ENCODE measurements at places on chromosomes 1 and 21. TPM values are rescaled to one million over a fixed set of nuclear protein-coding genes. Genes with fewer than 3 reads are reported as not detected.

DNA sequence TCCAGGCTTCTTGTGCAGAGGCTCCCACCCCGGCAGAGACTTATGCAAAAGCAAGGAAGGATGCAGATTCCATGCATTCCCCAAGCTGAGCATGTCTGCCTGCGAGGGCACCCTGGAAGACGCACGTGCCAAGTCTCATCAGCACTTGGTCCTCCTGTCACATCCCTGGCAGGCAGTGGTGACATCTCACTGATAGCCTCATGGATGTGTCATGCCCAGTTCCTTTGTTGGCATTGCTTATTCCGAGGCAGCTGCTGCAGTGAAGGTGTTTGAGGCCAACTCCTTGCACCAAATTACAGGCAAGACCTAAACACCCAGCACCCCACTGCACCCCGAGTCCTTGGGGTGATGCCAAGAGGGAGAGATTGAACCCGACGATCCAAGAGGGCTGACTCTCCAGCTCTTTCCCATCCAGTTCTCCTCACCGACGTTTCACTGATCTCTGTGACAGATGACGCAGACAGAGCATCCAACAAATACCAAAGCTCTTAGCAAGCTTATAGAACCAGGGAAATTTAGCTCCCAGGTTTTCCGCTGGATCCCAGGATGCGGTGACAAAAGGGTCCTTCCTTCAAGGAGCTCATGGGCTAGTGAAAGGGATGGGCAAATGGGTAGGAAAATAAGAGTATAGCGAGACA lies 611.1 kb downstream of the AJAP1 start:
- H3K4me1 ChIP-seq, result no peaks in the 10 kb centered on the region
- no peaks in the 10 kb centered on the region for H3K27me3 ChIP-seq
- H3K4me3 ChIP-seq, result no peak overlapping the region

FAM163A gene
- total RNA-seq, result not detected

- DNase-seq, result peak; percentile 40
- H3K27ac ChIP-seq, result no peak overlapping the region
- H3K4me3 ChIP-seq, result no peak overlapping the region
- no peaks in the 10 kb centered on the region for H3K4me1 ChIP-seq
Observed at GRCh38 chr1:216750031-216750627, 26.9 kb upstream of the ESRRG start.

- H3K27ac ChIP-seq, result no peak overlapping the region
- H3K4me3 ChIP-seq, result no peak overlapping the region
- DNase-seq, result no peak
- H3K4me1 ChIP-seq, result no peaks in the 10 kb centered on the region
- no peaks in the 10 kb centered on the region for H3K36me3 ChIP-seq
Observed at GRCh38 chr1:119462964-119463363, 44.0 kb upstream of the HSD3B1 start.

- no peak for DNase-seq
- no peaks in the 10 kb centered on the region for H3K36me3 ChIP-seq
- H3K27me3 ChIP-seq, result no peaks in the 10 kb centered on the region
Observed at GRCh38 chr1:231372501-231372900, 34.4 kb downstream of the SPRTN start.

DNA sequence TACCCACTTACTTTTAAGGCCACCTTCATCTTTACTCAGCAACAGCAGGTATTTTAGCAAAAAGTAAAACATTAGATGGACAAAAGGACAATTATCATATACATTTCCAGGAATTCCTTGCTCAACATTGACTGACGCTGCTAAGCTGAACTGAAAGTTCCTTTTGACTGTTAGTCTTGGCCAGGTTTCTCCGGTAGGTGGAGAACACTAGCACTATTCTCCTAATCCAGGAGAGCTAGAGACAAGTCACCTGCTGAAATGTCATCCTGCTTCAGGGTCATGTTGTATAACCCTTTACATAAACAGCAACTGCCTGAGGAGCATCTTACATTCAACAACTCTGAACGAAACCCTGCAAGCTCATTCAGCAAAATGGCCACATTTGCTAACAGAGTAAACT lies 109.0 kb upstream of the ESRRG start:
- H3K27me3 ChIP-seq, result no peaks in the 10 kb centered on the region
- no peaks in the 10 kb centered on the region for H3K4me1 ChIP-seq
- no peak for DNase-seq
- no peak overlapping the region for H3K4me3 ChIP-seq
- no peaks in the 10 kb centered on the region for H3K36me3 ChIP-seq

- no peak overlapping the region for H3K4me3 ChIP-seq
- H3K27me3 ChIP-seq, result no peaks in the 10 kb centered on the region
Observed at GRCh38 chr1:11470912-11471311, 8.0 kb upstream of the DISP3 start.

DNA sequence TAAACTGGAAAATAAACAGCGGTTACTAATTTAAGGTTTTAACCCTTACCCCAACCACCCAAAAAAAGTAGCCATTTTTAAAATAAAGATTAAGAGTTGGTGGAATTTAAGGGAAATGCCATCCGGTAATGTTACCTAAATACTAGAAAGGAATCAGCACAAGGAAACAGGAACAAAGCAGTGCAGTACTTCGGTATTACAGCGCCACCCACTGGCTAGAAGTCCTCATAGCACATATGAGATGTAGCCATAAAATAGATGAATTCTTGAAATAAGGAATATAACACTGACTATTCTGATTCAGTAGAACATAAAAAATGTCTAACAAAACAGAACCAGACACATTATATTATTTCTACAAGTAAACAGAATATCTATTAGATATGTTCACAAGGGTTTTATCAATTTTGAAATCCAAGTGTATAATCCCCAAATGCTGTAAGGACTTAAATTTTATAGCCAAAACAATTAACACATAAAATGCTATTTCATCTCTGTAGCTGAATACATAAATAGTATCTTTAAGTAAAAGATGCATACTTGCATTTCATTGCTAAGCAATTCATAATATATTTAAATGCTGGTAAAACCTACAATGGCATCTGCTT lies 58.8 kb downstream of the FRRS1 start:
- H3K27me3 ChIP-seq, result no peaks in the 10 kb centered on the region
- H3K36me3 ChIP-seq, result peaks cover 5% of the 10 kb centered on the region
- no peak overlapping the region for H3K27ac ChIP-seq
- H3K4me1 ChIP-seq, result no peaks in the 10 kb centered on the region
- H3K4me3 ChIP-seq, result no peak overlapping the region

- no peaks in the 10 kb centered on the region for H3K4me1 ChIP-seq
- no peak overlapping the region for H3K27ac ChIP-seq
- no peak for DNase-seq
- H3K4me3 ChIP-seq, result no peak overlapping the region
- no peaks in the 10 kb centered on the region for H3K36me3 ChIP-seq
- no peaks in the 10 kb centered on the region for H3K27me3 ChIP-seq
Observed at GRCh38 chr21:38888991-38889561, 83.3 kb downstream of the ETS2 start.

IFNLR1 gene
- 4.8 TPM for total RNA-seq

CELA2A gene
- total RNA-seq, result not detected

FMO5 gene
- total RNA-seq, result 9.5 TPM

GRCh38 chr1:40872276-40872675 lies 10.1 kb upstream of the CITED4 start:
- H3K4me1 ChIP-seq, result no peaks in the 10 kb centered on the region
- no peak for DNase-seq
- no peaks in the 10 kb centered on the region for H3K36me3 ChIP-seq
- no peaks in the 10 kb centered on the region for H3K27me3 ChIP-seq
- H3K27ac ChIP-seq, result no peak overlapping the region

GRCh38 chr1:164602480-164603093 lies 43.6 kb downstream of the PBX1 start:
- peaks cover 21% of the 10 kb centered on the region for H3K4me1 ChIP-seq
- DNase-seq, result peak; percentile 96
- peak overlapping the region; percentile 49 for H3K27ac ChIP-seq
- H3K36me3 ChIP-seq, result no peaks in the 10 kb centered on the region

DNA sequence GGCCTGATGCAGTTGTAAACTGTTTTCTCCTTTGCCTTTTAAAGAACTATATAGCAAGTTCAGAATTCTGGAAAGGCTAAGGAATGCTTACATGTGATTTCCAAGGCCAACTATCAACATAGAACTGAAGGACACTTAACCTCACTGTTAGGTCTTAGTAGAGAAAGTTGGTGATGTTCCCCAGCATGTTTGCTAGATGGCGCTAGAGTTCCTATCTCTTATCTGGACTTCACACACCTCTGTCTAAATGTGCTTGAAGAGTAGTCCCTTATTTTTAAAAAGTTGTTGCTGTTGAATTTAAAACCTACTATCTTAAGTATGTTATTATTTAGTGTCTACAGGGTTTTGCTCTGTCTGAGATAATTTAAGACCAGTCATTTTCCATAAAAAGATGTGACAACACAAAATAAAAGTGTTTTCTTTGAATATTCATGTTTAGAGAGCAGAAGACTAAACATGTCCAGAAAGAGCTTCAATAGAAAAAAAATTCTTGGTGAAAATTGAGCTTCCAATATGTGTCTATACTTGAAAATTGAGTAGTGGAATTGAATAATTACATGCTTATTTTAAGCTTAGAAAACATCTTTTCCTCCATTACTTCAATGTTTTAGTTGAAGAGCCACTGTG lies 237.3 kb downstream of the S1PR1 start:
- DNase-seq, result no peak
- no peaks in the 10 kb centered on the region for H3K27me3 ChIP-seq
- no peak overlapping the region for H3K4me3 ChIP-seq
- no peak overlapping the region for H3K27ac ChIP-seq
- no peaks in the 10 kb centered on the region for H3K4me1 ChIP-seq

GNG4 gene
- total RNA-seq, result not detected

- peak; percentile 95 for DNase-seq
- H3K4me3 ChIP-seq, result peak within 1 kb of the TSS; percentile 77
- no peaks in the 10 kb centered on the region for H3K36me3 ChIP-seq
- H3K4me1 ChIP-seq, result peaks cover 43% of the 10 kb centered on the region
Observed at GRCh38 chr1:223712194-223712849, at the start of gene CAPN2. TSS of gene CAPN2 (plus strand) at chr1:223712539. CDS start at chr1:223712641, 102 bp downstream.

DNA sequence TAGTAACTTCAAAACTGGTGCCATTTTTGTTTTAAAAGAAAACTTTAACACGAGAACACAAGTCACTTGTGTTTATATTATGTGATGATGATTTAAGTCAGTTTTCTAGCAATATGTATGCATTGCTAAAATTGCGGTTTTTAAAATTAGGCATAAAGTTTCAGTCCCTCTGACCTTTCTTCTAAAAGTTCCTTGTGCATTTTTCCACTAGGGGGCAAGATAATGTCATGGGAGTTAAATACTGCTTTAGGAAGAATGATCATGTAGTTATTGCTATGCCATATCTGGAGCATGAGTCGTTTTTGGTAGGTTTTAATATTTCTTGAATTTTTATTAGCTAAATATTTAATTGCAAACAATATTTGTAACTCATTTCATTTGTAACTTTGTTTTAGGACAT lies 10.7 kb downstream of the CDC7 start:
- no peak overlapping the region for H3K27ac ChIP-seq
- H3K4me1 ChIP-seq, result no peaks in the 10 kb centered on the region
- H3K36me3 ChIP-seq, result no peaks in the 10 kb centered on the region
- DNase-seq, result no peak
- no peak overlapping the region for H3K4me3 ChIP-seq
- no peaks in the 10 kb centered on the region for H3K27me3 ChIP-seq

ATAD3C gene
- 10.0 TPM for total RNA-seq

DNA sequence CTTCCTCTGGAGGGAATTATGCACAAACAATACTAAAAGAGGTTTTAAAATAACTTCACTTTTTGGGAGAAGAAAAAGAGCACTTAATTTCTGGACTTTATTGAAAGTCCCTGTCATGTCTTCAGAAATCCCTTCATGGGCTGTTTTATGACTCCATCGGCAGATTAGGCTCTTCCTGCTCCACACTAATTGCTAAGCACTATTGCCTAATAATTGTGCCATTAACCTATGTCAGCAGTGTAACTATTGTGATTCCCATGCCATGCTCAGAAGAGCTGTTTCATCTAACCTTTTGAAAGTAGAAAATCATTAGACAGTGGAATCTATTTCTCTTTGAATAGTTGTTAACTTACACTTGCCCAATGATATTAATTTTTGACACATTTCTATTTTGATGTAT lies 489.3 kb upstream of the RUNX1 start:
- H3K27ac ChIP-seq, result no peak overlapping the region
- no peaks in the 10 kb centered on the region for H3K36me3 ChIP-seq
- H3K4me1 ChIP-seq, result no peaks in the 10 kb centered on the region
- H3K4me3 ChIP-seq, result no peak overlapping the region
- no peak for DNase-seq
- H3K27me3 ChIP-seq, result no peaks in the 10 kb centered on the region

- DNase-seq, result peak; percentile 61
- peaks cover 8% of the 10 kb centered on the region for H3K4me1 ChIP-seq
- peak overlapping the region; percentile 80 for H3K4me3 ChIP-seq
- H3K36me3 ChIP-seq, result no peaks in the 10 kb centered on the region
Observed at GRCh38 chr21:33265664-33266049, 510 bp upstream of the IL10RB start.

- DNase-seq, result peak; percentile 46
- no peaks in the 10 kb centered on the region for H3K27me3 ChIP-seq
- H3K4me3 ChIP-seq, result no peak overlapping the region
- no peak overlapping the region for H3K27ac ChIP-seq
Observed at GRCh38 chr1:154768456-154769125, 101.5 kb downstream of the KCNN3 start.

DNA sequence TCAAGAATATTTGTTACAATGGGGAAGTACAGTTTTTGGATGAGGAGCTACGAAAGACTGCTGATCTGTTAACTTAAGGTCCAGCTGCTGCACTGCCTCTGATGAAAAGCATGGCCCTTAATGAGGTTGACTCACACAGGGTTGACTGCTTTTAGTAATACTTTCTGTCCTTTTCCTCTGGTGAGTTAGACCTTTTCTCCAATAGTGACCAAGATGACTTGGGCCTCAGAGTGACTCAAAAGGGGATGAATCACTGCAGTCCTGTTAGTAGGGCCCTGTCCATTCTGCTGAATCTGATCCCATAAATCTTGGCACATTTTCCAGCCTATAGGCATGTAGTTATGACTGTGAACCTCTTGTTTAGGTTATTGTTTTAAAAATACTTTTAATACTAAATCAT lies 2.7 kb downstream of the DISP1 start:
- no peaks in the 10 kb centered on the region for H3K27me3 ChIP-seq
- H3K4me1 ChIP-seq, result peaks cover 12% of the 10 kb centered on the region
- H3K36me3 ChIP-seq, result no peaks in the 10 kb centered on the region
- H3K4me3 ChIP-seq, result no peak overlapping the region
- no peak for DNase-seq
- H3K27ac ChIP-seq, result no peak overlapping the region

- no peaks in the 10 kb centered on the region for H3K27me3 ChIP-seq
- no peak overlapping the region for H3K4me3 ChIP-seq
- DNase-seq, result no peak
- H3K36me3 ChIP-seq, result no peaks in the 10 kb centered on the region
- H3K27ac ChIP-seq, result no peak overlapping the region
Observed at GRCh38 chr1:168689726-168690602, 39.0 kb downstream of the DPT start.

DNA sequence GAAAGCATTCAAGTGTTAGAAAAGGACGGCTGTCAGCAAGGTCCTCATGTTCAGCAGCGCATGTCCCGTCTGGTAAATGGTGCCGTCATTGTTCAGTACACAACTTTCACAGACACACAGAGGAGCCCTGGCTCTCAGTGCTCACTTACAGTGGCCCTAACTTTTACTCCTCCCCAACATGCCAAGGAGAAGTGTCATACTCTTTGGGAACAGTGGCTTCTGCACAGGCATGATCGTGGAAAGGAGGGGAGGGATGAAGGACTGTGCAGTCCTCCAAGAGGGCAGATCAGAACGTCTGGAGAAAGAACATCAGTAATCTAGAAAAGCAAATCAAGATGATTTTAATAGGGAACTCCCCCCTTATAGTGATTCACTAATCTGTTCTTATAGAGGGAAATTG lies 3.8 kb upstream of the GRHL3 start:
- no peaks in the 10 kb centered on the region for H3K27me3 ChIP-seq
- H3K36me3 ChIP-seq, result no peaks in the 10 kb centered on the region
- H3K4me1 ChIP-seq, result no peaks in the 10 kb centered on the region
- H3K27ac ChIP-seq, result no peak overlapping the region
- H3K4me3 ChIP-seq, result no peak overlapping the region
